ENCODE measurements at places on chromosomes 12 and 14. TPM values are rescaled to one million over a fixed set of nuclear protein-coding genes. Genes with fewer than 3 reads are reported as not detected.

- DNase-seq, result no peak
These were observed 6.8 kb downstream of the VRK1 start for GRCh38 chr14:96803958-96804357.

- DNase-seq, result no peak
These were observed 261.0 kb downstream of the DACT1 start for GRCh38 chr14:58898655-58899316.

GRCh38 chr14:54975856-54976255, 51.0 kb downstream of the WDHD1 start:
- peak; percentile 42 for DNase-seq

Gene TAS2R13
- total RNA-seq, result 0.11 TPM

GRCh38 chr12:56150563-56150962, 1.8 kb upstream of the MYL6B start:
- DNase-seq, result peak; percentile 62

All from cardiac muscle cell (in vitro differentiated cells and primary cell).